Thymus (tissue), 14 donors: ENCODE measurements at places on chromosomes 1 and 21. TPM values are rescaled to one million over a fixed set of nuclear protein-coding genes. Genes with fewer than 3 reads are reported as not detected.

Gene RHBDL2
- 0.99 TPM for total RNA-seq

DNA sequence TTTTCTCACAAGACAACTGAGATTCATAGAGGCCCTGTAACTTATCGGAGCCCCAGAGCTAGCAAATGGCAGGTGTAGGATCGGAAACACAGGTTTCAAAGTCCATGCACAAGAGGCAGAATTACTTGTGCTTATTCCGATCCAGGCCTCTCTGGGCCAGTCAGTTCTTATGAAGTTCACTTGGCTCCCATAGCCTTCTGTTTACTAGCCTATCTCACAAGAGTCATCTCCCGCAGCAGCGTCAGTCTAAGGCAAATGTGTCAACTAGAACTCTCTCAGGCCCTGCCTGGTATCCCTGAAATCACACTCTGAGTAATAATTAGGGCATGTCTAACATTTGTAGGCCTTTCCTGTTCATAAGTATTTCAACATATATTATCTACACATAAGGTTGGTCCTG, 43.3 kb downstream of the PHC2 start:
- no peak for DNase-seq

DNA sequence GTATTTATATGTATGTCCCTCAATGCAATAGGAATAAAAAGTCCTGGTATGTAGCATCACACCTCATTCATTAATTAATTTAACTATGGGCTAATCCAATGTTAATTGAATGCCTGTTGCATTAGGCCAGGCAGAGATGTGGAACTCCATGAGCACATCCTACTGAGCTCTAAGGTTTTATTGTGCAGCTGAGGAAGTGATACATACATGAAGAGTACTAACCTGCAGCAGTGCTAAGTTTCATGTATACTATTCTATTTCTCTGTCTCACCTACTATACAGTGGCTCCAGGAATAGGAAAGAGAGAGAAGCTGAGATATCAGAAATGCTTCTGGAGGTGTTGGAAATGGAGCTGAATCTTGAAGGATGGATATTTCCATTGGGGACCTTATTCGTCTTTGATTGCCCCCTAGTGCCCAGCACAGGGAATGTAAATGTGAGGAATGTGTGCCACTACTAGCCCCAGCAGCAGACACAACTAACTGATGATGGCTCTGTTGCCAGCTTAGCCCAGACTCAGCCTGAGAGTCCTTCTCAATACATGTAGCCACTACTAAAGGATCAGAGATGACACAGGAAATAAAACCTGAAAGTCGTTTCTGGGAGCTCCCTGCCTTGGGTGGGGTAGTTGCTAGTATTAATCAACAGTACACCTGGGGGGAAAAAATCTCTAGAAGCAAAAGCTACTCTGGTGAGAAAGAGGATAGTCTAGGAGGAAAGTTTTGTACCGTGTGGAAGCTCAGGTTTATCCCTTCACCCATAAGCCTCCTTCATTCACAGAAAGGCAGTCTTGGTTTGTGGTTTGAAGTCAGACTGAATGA, 173.3 kb upstream of the FOXD3 start:
- DNase-seq = no peak

GRCh38 chr1:208174731-208175507, 69.3 kb downstream of the PLXNA2 start:
- no peak for DNase-seq

Gene FMO4
- 2.5 TPM for total RNA-seq

DNA sequence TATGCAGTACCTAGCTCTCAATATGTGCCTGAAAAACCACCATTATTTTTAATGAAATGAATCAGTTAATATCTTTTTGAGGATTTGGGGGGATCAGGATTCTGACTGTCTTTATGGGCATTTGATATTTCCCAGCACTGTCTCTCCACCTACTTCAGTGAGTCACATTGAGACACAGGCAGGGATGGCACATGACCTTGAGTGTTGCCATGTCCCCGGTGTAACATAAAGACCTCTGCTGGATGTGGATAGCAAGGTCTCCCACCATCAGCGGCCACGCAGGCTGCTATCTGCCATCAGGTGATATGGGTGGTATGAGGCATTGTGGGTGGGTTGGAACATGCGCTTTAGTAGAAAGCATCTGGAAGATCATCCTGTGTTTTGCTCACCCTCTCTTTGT, 103.2 kb downstream of the RGL1 start:
- no peak for DNase-seq

GRCh38 chr1:155078469-155079209, at the start of gene EFNA3:
EFNA3 (plus strand) TSS chr1:155078837; CDS start chr1:155078942, 105 bp downstream.
- no peak for DNase-seq

Gene ADGRL4
- 2.4 TPM for total RNA-seq

DNA sequence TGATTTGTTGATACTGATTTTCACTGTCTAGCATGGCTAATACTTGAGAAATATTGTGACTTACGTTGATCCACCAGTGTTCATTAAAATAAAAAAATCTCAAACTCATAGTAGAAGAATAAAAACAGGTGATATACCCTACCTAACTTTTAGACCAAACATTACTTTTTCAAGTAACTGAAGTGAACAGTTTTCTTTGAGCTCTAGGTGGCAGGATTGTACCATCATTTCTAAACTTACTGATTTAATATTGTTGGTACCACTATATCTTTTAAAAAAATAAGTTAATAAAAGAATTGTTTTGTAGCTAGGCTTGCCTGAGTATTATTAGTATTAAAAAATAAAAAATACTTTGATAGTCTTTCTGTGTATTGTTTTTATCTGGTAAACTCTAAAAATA, 21.5 kb downstream of the CDC73 start:
- DNase-seq = no peak

DNA sequence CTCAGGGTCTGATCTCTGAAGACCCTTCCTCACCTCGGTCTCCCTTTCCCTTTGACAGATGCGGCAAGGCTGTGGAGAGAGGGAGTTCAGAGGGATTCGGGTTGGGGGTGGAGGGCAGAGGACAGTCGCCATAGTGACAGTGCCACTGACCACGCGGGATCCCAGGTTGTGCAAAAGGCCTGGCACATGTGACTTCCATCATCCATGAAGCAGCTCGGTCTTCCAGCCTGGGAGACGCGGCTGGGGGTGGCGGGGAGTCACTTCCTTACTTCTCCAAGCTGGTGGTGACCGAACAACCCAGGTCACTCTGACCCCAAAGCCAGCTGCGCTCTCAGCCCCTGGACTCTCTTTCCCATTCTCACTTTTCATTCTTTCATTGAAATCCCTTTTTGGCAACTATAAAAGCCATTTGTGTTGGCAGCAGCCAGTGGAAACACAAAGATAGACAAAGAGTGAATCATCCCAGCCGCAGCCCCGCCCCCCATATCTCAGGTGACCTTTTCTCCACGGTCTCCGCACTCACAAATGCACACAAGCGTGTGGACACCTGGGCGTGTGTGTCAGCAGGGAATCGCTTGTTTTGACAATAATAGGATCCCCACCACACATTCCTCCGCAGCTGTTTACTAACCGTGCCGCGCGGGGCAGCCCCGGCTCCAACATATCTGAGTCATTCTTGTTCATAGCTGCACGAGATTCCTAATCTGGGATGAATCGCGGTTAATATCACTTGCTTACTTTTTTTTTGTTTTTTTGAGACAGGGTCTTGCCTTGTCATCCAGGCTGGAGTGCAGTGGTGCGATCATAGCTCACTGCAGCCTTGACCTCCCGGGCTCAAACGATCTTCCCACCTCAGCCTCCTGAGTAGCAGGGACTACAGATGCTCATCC, 68.3 kb downstream of the DHRS3 start:
- DNase-seq = no peak

GRCh38 chr1:234986750-234987414, 141.8 kb downstream of the TOMM20 start:
- DNase-seq = no peak

DNA sequence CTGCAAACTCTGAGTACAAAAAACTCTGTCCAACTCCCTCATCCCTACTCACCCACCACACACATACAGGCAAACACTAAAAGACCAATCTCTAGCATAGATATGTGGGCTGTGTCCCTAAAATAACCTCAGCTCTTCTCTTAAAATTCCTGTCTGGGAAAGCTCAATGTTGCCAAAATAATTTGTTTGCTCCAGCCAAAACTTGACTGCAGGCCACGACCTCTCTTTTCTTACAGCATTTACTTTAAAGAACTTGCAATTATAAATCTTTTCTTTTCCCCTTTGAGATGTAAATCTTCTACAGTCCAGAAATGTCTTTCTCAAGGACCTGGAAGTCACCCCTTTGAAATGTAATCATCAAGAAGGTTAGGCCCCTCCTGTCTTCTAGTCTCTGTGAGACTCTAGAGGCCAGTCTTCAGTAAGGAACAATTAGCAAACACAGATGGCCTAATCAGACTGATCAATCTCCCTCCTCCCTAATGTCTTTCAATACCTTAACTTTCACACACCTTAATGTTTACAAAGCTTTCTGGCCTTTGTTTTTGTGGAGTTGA, 483.6 kb upstream of the RGS18 start:
- DNase-seq = no peak

DNA sequence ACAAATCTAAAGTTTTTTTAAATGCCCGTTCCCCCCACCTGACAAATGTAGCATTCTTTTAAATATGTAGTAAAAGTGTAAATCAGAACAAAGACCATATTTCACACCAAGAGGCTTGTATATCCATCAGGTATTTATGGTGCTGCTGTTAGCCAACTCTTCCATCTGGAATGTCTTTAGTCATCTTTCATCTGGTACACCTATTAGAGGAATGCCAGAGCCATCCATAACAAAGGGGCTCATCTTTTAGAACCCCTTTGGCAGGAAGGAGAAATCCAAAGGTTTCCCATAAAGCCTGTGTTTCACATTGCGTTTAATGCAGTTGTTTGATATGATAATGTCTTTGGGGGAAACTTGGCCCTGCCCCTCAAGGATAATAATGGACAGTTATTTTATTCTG, 79.3 kb upstream of the C1orf87 start:
- no peak for DNase-seq

Gene C1orf50
- total RNA-seq = 4.0 TPM

GRCh38 chr1:175512637-175513412, 230.6 kb downstream of the TNR start:
- DNase-seq = no peak

Gene CNIH3
- total RNA-seq = 2.3 TPM

DNA sequence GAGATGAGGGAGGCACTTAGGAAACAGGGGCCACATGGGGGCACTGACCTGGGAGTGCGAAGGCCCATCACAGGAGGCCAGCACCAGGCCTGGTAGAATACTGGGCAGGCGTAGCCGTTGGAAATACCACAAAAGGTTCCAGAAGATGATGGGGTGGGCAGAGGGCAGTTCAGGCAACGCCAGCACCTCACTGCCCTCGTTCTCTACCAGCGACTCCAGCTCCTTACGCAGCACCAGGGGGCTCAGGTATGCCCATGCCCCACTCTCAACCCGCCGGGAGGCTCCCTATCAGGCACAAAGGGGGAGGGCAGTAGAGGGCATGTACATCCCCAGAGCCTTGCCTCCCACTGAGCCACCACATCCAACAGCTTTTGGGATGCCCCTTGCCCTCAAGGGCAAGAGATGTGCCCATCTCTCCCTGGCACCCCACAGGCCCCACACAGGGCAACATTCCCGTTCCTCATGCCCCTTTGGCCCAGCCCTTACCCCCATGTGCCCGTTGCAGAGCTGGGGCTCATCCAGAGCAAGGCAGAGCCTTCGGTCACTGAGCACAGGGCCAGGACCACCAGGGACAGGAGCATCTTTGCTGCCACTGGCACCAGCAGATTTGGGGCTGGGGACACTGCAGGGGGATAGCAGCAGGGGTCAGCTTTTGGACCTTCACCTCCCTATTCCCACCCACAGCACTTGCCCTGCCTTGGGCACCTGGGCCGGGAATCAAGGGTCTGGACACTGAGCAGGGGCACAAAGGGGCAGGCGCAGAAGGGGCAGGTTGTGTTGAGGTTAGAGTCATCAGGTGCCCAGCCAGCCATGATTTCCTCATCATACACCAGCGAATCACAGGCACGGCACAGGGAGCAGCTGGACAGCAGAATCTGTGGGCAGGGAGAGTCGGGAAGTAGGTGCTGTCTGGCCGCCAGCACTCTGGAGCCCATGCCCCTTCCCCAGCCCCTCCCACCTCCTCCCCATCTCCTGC, 9.7 kb upstream of the GATAD2B start:
- no peak for DNase-seq

Gene TRAF3IP3
- total RNA-seq = 241 TPM

DNA sequence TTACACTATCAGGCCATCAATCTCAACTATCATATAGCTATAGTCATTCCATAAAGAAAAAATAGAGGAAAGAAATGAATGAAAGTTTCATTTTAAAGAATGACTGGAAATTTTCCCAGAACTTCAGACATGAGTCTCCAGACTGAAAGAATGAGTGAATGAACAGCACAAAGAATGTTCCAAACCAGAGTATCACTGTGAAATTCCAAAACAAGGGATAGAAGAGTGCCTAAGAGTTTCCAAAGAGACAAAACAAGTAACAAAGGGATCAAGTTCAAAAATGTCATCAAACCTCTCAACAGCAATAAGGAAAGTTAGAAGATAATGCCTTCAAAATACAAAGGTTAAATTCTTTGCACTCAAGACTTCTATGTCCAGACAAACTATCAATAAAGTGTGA, 114.9 kb downstream of the DENND1B start:
- DNase-seq = no peak

Gene TP53BP2
- 23.3 TPM for total RNA-seq

GRCh38 chr1:20184481-20184900, 1.4 kb upstream of the UBXN10 start:
- DNase-seq = no peak

GRCh38 chr1:205248793-205249601, 21.3 kb downstream of the TMCC2 start:
- DNase-seq = no peak

DNA sequence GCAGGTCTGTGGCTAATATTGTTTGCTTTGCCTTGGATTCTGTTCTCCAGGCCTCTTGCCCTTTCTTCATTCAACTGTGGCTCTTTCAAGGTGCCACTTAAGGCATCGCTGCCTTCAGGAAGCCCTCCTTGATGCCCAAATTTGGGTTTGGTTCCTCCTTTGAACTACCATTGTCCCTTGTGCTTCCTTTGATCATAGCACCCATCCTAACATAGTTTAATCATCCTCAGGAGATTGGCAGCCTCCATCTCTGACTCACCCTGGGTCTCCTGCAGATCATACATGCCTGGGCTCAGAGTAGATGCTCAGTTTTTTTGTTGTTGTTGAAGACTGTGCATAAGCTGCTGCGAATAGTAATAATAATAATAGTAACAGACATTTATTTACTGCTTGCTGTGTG, 54.4 kb upstream of the ACOT11 start:
- DNase-seq = no peak

DNA sequence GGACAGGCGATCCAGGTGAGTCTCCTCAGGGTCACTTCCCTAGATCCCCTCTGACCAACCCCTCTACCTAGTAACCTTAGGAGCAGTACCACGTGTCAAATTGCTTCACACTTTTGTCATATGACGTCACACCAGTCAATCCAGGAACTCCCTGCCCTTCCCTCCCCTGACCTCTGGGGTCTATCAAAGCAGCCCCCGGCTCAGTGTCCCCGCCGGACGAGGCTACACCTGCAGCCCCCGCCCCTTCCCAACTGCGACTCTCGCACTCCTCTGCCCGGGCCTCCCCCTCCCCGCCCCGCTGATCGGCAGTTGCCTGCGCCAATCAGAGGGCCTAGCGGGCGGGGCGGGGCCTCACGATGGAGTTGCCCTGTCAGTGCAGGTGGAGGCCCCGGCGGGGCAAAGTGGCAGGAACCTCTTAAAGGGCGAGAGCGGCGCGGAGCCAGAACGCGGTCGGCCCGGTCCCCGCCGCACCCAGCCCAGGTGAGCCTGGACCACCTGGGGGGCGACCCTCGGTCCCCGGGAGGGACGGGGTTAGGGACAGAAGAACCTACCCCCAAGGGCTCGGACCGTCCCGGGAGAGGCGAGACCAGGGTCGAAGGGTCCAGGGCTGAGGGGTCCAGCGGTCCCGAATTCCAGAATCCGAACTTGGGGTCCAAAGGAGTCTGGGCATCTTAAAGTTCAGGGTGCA, 27.5 kb upstream of the EPB41 start:
- DNase-seq = peak; percentile 96

Gene B4GALT3
- 14.3 TPM for total RNA-seq

Gene SPEN
- 16.3 TPM for total RNA-seq

Gene ZMYND12
- total RNA-seq = 1.4 TPM
